ENCODE measurements at places on chromosomes 2 and 18.

- no peak for DNase-seq
These were observed 10.4 kb downstream of the MYT1L start for GRCh38 chr2:2320486-2321199.

DNA sequence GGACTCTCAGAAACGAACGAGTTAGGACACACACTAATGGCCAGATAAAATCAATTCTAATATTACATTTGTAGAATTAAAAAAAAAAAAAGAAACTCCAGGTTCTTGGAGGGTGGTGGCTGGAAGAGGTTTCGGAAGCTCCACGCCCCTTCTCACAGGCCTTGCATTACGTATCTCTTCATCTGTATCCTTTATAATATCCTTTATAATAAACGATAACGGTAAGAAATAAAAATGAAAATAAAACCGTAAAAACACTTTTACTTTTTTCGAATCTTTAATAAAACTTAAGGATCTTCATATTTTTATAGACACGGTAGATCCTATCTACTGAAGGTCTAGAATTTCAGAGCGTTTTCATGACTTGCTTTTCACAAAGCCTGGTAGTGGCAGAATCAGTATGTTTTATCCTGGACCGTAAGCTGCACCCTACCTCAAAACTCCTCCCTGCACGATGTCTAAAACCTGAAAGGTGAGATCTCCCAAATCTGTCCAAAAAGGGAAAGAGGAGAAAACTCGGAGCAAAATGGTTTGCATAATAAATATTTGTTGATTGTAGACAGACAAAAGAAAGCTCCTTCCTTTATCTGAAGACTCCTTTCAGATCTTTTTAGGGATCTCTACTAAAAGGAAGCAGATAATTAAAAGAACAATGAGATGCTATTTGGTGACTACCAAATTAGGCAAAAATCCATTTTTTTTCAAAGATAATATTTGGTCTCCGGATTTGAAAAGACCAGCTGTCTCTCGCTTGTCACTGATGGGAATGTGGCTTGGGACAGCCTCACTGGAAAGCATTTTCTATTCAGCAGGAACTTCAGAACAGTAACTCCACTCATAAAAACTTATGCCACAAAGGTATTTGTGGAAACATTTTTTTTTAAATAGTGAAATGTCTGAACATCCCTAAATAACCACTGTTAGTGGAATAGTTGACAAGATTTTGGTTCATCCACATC is 2.0 kb upstream of the CXCR4 start:
- no peak for DNase-seq

DNA sequence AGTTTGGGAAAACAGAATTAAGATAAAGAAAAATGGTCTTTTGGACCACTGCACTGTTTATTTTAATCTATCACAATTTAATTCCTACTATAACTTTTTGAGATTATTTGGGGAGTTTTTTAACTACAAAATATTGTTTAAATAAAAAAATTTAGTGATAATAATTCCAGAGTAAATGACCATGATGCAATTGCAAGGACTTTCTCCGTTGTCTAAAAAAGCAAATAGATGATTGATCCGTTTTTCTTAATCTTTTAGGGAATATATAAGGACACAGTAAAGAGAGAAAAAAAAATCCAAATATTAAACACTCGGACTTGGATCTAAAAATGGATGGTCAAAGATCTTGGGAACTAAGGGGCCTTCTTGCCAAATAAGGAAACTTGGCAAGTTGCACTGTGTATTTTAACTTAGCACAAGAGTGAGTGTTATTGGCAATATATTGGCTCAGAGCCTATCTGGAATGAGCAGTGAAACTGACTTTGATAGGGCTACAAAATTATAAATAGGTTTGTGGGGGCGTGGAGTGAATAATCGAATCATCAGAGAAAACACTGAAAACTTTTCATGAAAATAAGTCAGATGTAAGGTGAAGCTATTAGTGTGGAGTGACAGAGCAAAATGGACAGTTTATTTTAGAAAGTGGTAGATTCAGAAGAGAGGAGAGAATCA is 2.0 kb downstream of the MAP3K20 start:
- no peak for DNase-seq

- DNase-seq, result no peak
These were observed 23.9 kb downstream of the PRKCE start for GRCh38 chr2:45675263-45675812.

DNA sequence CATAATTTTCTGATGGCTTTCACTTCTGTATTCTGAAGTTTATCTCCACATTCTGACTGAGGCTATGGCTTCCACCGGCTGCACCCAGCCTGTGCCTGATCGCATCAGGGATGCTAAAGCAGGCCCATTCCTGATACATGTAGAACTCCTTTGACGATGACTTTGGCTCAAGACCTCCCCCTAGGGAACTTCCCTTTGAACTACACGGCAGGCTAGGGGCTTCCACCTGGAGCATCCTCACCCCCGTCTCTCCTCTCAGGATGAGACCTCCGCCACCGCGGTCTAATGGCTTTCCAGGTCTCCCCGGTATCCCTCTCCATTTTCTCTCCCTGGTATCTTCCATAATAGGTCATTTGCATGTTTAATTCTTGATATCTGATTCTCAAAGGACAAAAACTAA is 214.9 kb upstream of the CHST9 start:
- no peak for DNase-seq

DNA sequence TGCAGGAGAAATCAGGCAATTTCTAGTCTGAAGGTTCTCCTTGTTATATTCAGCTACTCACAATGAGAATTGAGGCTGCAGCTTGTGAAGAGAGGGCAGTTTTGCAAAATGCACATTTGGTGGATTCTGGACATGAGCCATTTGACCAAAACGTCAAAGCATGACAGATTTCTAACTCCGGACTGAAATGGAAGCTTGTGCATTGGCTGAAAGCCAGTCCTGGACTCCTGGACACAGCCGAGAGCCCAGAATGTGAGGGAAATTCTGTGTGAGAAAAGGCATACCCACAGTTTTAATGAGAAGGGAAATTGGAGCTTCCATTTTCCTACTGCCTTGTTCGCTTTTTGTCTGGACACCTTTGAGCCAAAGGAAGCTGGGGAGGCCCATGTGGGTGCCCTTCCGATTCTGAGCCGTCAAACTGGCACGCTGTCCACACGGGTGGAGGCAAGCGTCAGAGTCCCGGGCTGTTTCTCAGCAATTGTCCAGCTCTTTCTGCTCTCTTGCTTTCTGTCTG is 23.7 kb upstream of the ROCK2 start:
- DNase-seq, result no peak

DNA sequence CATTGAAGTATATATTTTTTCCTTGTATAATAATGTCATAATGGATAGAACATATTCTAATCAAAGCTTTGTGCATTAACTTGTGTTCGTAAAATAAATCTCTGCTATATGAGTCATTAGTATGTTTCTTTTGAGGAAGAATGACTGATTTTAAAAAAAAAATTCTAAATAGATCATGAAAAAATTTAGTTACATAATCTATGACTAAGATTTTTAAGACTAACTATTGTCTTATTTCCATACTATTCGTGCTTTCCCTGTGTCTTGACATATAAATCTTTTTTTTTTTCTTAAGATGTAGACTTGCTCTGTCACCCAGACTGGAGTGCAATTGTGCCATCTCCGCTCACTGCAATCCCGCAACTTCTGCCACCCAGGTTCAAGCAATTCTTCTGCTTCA is 226.1 kb downstream of the DSEL start:
- DNase-seq, result no peak

DNA sequence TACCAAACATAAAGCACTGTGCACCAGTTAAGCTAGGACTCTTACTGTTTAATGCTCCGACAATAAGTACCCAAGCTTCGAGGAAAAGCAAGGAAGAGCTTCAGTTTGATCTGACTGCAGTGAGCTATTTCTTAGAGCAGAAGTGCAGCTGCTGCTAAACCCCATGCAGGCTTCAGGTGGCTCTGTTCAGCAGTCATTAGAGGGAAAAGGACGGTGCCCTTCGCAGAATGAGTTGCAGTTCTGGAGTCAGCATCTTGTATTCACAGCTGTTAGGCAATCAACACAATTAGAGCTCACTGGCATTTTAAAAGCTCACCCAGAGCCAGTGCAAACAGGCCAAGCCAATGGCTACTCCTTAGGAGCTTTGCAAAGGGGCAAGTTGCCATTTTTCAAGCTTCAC is 1.5 kb upstream of the CERKL start:
- no peak for DNase-seq

DNA sequence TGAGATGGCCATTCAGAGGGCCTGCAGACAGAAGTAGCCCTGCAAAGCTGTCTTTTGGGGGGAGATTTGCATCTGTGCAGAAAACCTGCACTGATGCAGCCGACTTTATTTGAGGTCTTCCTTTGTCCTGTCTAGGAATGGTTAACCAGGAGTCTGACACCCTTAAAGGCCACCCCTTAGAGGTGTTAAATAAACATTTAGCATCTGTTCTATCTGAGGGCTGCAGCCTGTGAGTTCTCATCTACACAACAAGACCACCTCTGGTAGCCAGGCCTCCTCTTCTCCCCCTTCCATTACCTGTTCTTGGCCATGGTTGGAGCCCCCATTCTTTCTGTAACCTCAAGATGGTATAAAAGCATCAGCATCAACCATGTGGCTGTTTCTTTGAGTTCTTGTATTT is 214.4 kb upstream of the HS6ST1 start:
- no peak for DNase-seq

DNA sequence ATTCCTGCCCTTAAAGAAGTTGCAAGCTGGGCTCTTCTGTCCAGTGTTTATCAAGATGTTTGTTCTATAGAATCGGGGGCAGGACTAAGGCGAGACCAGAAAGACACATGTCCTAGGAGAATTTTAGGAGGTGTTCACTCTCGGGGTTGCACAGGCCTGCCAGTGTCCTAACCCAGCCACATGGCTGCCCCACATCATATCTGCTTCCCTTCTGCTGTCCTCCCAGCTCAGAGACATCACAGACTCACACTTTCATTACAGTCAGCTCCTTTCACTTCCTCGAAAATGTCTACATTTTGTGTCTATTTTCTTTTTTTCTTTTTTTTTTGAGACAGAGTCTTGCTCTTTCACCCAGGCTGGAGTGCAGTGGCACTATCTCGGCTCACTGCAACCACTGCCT is 10.7 kb upstream of the MRO start:
- no peak for DNase-seq

DNA sequence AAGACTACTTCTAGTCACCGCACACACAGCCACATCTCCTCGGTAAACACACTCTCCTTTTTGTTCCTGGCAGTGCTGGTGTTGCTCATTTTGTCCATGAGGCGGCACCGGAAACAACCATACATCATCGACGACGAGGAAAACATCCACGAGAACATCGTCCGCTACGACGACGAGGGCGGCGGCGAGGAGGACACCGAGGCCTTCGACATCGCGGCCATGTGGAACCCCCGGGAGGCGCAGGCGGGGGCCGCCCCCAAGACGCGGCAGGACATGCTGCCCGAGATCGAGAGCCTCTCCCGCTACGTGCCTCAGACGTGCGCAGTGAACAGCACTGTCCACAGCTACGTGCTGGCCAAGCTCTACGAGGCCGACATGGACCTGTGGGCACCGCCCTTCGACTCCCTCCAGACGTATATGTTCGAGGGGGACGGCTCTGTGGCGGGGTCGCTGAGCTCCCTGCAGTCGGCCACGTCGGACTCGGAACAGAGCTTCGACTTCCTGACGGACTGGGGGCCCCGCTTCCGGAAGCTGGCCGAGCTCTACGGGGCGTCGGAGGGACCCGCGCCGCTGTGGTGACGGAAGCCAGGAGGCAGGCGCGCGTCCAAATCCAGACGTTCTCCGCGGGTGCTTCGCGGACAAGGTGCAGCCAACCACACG is 221.0 kb downstream of the CDH20 start:
- no peak for DNase-seq

DNA sequence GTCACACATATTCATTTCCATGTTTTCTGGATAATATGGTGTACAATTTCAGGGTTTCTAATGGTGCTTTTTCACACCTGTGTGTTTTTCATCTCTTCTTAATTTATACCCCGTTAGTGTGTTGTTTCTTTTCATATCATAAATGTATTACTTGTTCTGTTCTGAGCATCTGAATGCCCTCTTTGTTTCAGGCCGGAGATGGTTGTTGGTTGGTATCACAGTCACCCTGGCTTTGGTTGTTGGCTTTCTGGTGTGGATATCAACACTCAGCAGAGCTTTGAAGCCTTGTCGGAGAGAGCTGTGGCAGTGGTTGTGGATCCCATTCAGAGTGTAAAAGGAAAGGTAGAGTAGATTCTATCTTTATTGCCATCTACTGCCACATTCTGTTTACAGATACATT is 45.1 kb upstream of the TBR1 start:
- no peak for DNase-seq

- no peak for DNase-seq
These were observed 555.2 kb upstream of the FANCL start for GRCh38 chr2:58796239-58796910.

DNA sequence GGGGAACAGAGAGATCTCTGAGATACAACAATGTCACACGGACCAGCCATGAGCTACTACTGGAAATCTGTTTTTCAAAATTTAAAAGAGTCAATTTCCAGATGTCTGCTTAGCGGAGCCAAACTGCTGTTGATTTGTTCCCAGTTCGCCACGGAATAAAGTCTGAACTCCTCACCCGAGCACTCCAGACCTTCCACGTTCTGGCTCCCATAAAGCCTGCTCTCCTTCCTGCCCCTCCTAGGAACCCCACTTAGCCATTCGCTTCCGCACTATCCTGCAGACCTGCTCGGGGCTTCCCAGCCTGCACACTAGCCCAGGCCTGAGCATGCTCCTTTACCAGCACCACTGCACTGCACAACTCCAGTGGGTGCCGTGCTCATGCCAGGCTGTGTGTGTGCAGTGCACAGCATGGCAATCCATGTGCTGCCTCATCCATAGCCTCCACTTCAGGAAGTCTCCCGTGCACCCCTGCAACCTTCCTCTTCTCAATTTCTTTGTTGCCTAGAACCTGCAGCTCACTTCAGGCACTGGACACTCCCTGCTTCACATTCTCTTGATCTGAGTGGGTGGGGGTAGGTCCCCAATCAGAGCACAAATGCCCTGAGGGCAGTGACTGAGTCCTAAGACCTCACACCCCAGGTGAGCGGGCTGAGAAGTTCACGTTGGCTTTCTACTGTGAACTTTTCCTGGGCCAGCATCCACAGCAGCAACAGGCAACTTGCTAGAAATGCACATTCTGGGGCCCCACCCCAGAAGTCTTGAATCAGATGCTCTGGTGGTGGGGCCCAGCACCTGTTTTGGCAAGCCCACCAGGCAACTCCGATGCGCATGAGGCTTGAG is 53.7 kb downstream of the ZBTB7C start:
- DNase-seq, result no peak

GRCh38 chr18:75799449-75800330 is 372.2 kb upstream of the SMIM21 start:
- DNase-seq, result no peak

GRCh38 chr2:183867206-183867605 is 731.1 kb upstream of the ZNF804A start:
- DNase-seq, result no peak

GRCh38 chr2:212727751-212728150 is 189.1 kb upstream of the ERBB4 start:
- DNase-seq, result no peak

- DNase-seq, result no peak
These were observed 204.8 kb downstream of the SLC39A10 start for GRCh38 chr2:195861821-195862220.

DNA sequence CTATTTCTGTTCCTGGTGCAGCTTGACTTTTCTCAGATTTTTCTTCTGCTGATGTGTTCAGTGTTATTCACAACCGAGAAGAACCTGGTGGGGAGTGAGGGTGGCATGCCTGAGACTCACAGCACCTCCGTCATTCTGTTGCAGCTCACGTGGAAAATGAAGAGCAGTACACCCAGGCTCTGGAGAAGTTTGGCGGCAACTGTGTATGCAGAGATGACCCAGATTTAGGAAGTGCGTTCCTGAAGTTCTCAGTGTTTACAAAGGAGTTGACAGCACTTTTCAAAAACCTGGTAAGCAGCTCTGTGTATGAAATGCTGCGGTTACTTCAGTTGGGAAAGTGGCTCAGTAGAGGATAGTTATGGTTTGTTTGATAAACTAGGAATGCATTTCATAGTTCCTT is 90.5 kb downstream of the ASAP2 start:
- DNase-seq, result no peak

Measured in NCI-H187 (cell line).